Activated CD4-positive, alpha-beta T cell treated with anti-CD3 and anti-CD28 coated beads, Interleukin-2, amount 50 U/mL, for 1 hour (primary cell): ENCODE measurements at places on chromosomes 16 and 17.

- DNase-seq = no peak
Observed at GRCh38 chr17:83174362-83175118, 95.1 kb downstream of the METRNL start.

DNA sequence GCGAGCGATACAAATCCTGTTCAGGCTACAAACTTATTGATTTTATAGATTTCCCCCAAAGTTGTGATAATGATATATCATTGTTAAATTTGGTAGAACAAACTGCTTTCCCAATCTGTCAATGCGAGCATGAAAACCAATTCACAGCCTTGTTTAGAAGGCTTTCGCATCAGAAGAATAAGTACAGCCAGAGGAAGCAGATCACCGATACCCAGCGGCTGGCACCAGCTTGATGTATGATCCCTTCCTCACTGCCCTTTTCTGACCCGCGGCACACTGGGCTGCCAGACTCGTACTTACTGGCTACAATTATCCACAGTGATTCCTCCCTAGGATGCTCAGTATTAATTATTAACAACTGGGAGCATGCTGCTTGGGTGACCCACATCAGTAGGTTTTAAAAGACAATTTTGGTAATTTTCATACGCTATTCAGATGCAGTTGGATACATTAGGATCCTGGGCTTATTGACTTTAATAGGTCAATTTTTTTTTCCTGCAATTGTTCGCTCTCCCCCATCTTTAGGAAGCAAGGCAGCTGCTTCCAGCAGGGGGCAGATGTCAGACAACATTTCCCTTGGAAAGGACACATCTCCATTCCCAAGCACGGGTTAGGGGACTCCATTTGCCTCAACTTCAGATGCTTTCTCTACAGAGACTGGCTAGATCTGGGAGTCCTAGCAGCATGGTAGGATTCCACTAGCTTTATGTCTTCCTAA is 582.7 kb upstream of the PSMD7 start:
- DNase-seq = no peak

GRCh38 chr17:57560319-57560705 is 184.8 kb downstream of the CCDC182 start:
- DNase-seq = no peak

GRCh38 chr17:72426321-72426720 is 305.5 kb downstream of the SOX9 start:
- no peak for DNase-seq

DNA sequence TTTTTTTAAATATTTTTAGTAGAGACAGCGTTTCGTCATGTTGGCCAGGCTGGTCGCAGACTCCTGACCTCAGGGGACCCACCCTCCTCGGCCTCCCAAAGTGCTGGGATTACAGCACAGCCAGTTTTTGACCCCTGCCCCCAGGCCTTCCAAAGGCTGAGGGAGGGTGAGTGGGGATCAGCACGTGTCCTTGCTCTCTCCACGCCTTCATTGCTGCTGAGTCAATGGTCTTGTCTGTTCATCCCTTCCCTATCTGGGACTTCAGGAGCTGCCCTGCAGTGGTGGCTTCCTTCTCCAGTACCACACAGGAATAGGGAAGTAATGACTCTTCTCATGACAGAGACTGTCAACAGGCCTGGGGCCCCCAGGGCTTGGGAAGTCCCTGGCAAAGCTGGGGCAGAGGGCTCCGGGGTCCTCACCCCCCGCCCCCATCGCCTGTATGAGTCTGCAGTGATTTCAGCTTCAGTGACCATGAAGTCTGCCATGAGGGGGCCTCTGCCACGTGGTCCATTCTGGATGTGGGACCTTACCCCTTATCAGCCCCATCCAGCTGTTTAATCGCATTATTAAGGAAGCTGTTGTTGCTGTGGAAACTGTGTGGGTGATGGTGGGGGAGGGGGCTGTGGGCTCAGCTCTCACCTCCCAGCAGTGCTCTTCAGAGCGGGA is 6.1 kb downstream of the ABCC3 start:
- DNase-seq = no peak

GRCh38 chr17:10071141-10071540 is 127.3 kb downstream of the GAS7 start:
- DNase-seq = no peak

- DNase-seq = no peak
Observed at GRCh38 chr17:31854672-31855071, 4.4 kb downstream of the COPRS start.

- DNase-seq = no peak
Observed at GRCh38 chr16:31088459-31089183, at the start of gene PRSS53. Gene PRSS53 (minus strand): TSS chr16:31088943. CDS start chr16:31088809, 134 bp downstream.

DNA sequence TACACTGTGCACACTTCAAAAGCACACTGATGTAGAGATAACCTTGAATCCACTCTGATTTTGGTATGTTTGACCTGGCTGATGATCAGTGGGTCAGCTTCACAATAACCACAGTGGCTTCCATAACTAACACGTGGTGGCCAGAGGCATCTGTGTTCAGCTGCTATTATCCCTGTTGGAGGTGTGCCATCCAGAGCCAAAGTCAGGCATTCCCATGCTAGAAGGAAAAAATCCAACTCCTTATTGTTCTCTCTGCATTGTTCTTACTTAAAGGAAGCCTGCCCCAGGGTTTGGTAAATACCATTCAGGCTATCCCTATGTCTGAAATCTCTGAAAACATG is 127.3 kb upstream of the MON1B start:
- no peak for DNase-seq
